ENCODE measurements at places on chromosomes 6 and 20. TPM values are rescaled to one million over a fixed set of nuclear protein-coding genes. Genes with fewer than 3 reads are reported as not detected.

The EGFL8 gene
- 54.8 TPM for total RNA-seq

- no peak for DNase-seq
- no peaks in the 10 kb centered on the region for H3K4me1 ChIP-seq
- H3K4me3 ChIP-seq, result no peak overlapping the region
These were observed 87.7 kb downstream of the PLCG1 start for GRCh38 chr20:41225091-41225490.

DNA sequence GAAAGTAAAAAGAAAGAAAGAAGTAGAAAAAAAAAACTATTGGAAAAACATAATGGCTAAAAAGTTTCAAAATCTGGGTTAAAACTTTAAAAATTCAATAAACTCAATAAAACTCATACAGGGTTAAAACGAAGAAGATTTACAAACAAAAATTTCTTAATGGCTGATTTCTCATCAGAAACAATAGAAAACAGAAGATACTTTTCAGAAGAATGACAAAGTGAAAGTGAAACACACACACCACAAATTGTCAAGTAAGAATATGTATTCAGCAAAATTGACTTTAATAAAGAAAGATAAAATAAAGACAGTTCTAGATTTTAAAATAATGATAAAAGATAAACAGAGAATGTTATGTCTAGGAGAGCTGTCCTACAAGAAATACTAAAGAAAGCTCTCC is 618.9 kb upstream of the GJE1 start:
- H3K4me3 ChIP-seq, result no peak overlapping the region
- H3K4me1 ChIP-seq, result no peaks in the 10 kb centered on the region
- H3K27ac ChIP-seq, result no peak overlapping the region

DNA sequence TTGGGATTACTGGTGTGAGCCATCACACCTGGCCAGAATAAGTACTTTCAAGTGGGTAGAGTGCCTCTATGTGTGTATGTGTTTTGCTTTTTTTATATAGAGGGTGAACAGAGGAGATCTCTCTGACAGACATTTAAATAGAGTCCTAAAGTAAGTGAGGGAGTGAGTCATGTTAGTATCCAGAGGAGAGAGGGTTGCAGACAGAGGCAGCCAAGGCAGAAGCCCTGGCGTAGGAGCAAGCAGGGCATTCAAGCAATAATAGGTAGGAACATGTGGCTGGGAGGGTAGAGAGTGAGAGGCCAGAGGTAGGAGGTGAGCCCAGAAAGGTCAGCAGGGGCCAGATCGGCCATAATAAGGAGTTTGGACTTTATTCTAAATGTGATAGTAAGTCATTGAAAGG is 48.9 kb downstream of the PHF20 start:
- DNase-seq, result no peak
- peak overlapping the region; percentile 83 for H3K27ac ChIP-seq
- H3K27me3 ChIP-seq, result no peaks in the 10 kb centered on the region

Measured in uterus (tissue), 4 donors.